Neuronal stem cell (in vitro differentiated cells): ENCODE measurements at places on chromosomes 6 and 20.

GRCh38 chr20:50174456-50174855 lies 16.2 kb upstream of the CEBPB start:
- no peak for DNase-seq

- DNase-seq: no peak
Observed at GRCh38 chr6:118281291-118281690, 266.8 kb upstream of the PLN start.

GRCh38 chr6:135331002-135331401 lies 149.9 kb downstream of the MYB start:
- no peak for DNase-seq

- no peak for DNase-seq
Observed at GRCh38 chr6:137452333-137452894, 41.8 kb downstream of the OLIG3 start.

DNA sequence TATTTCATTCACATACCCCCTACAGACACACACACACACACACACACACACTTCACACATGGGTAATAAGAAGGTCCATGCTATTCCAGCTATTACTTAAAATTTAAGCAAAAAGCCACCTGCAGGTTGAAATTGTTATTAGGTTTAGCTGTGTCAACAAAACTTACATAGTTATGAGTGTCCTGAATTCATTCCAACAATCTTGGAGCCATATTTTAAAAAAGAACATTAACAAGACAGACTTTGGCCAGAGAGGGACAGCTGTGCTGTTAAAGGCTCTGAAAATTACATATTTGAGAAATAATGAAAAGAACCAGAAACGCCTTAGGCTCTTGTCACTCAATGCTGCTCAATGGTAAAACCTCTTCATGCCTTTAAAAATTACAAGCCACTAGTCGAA lies 455.3 kb downstream of the EPM2A start:
- no peak for DNase-seq

GRCh38 chr6:46305833-46306232 lies 135.1 kb upstream of the ENPP5 start:
- DNase-seq: no peak

- DNase-seq: no peak
Observed at GRCh38 chr20:62617711-62618483, 24.4 kb upstream of the SLCO4A1 start.

GRCh38 chr6:73506246-73506645 lies 14.6 kb downstream of the EEF1A1 start:
- no peak for DNase-seq

- no peak for DNase-seq
Observed at GRCh38 chr6:112941613-112942012, 594.5 kb downstream of the RFPL4B start.

GRCh38 chr20:32918751-32919150 lies 60.0 kb downstream of the EFCAB8 start:
- no peak for DNase-seq

DNA sequence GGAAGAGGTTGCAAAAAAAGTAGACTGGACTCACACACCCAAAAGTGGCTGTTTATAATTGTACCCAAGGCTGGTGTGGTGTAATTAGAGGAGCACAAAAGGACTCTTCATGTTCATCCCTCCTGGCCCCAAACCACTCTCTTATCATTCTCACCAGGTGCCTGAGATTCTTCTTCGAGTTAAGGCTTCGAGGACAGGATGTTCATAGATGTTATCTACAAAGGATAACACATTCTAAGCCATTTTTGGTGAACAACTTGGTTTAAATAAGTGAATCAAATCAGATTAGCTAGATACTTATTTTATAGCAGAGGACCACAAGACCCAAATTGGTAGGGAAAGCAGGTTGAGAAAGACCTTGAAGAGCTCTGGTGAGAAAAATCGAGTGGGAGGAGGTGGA lies 73.1 kb upstream of the SUPT3H start:
- no peak for DNase-seq

DNA sequence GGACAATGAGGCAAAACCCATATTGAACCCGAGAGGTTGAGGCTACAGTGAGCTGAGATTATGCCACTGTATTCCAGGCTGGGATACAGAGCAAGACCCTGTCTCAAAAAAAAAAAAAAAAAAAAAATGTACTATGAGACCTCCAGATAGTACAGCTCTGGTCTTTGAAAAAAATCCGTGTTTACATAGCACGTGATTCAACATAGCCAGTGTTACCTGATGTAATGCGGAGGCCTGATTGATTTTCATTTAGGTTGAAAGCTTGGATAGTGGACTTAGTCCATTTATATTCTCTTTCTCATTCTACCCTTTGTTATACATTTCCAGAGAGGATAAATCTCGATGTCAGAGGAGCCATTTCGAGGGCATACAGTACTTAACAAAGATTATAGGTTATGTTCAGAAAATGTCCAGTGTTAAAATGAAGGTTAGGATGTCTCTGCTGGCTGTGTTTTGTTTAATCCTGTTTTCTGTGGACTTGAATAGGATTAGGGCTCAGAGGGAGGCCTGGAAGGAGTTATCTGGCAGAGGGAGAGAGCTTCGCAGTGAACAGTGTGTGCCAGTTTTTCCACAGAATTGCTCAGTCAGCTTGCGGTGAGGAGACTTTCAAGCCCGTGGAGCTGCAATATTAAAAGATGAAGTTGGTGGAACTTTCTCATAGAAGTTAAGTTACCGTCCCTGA lies 33.9 kb upstream of the BCLAF1 start:
- DNase-seq: no peak

DNA sequence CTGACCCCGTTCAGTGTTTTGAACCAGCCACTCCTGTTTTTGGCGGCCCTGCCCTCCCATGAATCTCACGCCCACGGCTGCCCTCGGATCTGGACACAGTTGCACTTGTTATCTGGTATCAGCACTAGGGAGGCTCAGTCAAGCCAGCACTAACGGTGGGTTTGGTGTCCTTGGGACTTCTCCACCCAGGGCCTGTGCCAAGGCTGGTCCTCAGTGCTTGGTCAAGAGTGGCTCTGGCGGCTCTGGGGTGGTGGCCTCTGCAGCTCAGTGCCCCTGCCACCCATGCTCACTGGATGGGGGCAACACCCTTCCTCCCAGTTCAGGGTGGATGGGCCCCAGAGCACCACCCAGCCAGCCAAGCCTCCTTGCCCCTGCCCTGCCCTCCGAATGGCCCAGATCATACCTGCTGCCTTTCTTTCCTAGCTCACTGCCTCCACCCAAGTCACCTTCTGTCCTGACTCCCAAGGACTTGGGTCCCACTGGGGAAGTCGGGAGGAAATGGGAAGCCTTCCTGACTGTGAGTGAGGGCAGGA lies 54.7 kb downstream of the SSR1 start:
- DNase-seq: no peak

DNA sequence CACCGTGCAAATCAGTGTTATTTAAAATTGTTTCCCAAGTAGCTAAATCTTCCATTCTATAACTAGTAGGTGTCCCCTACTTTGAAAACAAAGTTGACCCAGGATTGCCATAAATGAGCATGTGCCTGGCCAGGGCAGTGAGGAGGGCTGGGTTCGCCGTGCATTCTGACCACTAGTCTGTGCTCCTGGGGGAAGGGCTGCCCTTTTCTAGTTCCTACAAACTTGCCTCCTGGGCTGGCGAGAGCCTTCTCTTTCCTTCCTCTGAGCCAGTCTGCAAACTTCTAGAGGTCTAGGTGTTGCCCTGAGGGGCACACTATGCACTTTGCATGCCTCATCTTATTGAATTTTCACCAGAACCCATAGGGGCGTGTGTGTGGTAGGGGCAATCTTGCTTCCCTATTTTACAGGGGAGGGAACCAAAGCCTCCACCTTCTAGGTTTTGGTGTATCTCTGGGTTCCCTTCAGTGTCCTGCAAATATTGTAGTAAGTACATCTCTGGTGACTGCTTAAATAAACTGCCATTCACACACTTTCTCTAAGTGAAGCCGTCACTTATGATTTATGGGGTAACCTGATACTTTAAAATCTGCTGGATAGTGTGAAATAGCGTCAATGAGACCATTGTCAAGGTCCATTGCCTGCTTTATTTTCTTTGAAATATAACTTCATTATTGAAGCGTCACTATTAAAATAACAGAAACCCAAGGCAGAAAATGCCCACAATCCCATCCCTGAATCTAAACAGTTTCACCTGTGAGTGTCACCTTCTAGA lies 42.2 kb downstream of the CDH26 start:
- no peak for DNase-seq

GRCh38 chr6:110342759-110343158 lies 15.4 kb downstream of the METTL24 start:
- no peak for DNase-seq

GRCh38 chr20:3842348-3842930 lies 4.2 kb upstream of the MAVS start:
- no peak for DNase-seq

GRCh38 chr6:169274781-169275180 lies 21.1 kb upstream of the THBS2 start:
- DNase-seq: no peak
